LNCaP clone FGC (cell line): ENCODE measurements at places on chromosomes 2 and 18.

DNA sequence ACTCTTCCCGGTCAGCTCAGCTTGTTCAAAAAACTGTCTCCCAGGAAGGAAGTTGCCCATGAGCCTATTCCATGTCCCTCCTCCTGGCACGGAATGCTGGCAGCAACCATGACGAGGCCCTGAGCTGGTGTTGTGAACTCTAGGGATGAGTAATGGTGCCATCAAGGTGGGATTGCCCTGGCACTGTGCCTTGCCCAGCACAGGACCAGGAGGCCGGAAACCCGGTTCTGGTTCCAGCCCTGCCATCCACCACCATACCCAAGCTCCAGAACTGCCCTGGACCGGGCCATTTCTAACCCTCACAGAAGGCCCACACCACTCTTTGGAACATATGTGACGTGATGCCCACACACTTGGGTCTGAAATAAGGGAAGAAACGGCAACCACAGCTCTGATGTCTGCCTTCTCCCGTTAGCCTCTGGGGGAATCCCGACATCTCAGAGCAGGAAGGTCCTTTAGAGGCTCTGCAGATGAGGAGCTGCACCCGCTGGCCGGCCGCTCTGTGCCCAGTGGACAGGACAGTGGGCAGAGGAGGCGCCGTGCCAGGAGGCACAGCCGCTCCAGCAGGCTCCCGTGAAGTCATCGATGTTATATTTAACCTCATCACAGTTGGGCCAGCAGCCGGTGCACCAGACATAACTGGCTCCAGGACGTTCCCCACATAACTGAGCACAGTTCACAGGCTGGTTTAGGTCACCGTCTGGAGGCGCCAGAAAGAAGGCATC, 462.1 kb upstream of the ID2 start:
- no peak for DNase-seq

- no peak for DNase-seq
Measured at GRCh38 chr18:47115205-47115604, 35.1 kb downstream of the HDHD2 start.

GRCh38 chr2:200156166-200156835, 150.2 kb upstream of the SPATS2L start:
- DNase-seq = no peak

GRCh38 chr2:146651361-146651760, 1193.5 kb upstream of the ACVR2A start:
- DNase-seq = no peak

- no peak for DNase-seq
Measured at GRCh38 chr18:48947092-48947491, 3.7 kb downstream of the SMAD7 start.

DNA sequence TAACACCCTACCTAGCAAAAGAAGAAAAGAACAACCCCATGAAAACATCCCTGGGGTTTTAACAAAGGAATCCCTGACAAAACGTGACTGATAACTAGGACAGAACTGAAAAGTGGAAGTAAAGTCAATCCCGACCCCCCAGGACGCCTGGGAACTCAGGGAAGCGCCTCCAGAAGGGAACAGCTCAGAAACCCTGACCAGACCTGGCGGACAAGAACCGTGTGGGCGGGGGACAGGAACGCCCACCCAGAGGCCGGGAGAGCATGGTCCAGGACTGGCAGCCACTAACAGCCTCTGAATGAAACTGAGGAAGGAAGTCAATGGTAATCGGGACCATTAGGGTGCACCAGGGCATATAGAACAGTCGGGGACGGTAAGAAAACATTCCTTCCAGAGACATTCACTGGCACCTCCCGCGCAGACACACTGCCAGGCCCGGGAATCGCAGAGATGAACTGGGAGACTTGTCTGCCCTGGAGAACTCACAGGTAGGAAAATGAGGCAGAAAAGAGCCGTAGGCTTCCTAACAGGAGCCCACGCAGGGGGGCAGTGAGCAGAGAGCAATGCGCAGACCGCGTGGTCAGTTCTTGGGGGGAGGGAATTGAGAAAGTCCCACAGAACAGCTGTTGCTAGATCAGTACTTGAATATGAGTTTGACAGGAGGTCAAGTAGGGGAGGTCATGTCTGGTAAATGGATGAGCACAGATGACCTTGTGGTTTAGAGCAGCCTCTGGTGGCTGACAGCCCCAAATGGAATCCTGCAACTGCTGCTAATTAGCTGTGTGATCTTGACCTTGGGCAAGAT, 1.3 kb upstream of the TBC1D8 start:
- no peak for DNase-seq

DNA sequence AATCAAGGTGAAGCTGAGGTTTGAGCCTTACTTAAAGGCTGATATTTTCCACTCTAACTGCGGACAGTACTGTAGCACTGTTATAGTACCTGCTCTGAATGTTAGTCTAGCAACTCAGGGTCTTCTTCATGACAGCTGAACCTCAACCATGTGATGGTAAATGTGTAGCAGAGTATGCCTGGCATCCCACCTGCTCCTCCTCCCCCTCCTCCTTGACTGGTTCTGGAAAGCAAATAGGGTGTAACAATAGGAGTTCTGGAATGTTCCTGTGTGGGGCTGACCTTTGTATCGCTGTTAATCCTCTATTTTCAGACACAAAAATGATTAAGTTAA, 447 bp upstream of the CCL20 start:
- no peak for DNase-seq

- DNase-seq = no peak
Measured at GRCh38 chr2:45892425-45892745, 240.9 kb downstream of the PRKCE start.

DNA sequence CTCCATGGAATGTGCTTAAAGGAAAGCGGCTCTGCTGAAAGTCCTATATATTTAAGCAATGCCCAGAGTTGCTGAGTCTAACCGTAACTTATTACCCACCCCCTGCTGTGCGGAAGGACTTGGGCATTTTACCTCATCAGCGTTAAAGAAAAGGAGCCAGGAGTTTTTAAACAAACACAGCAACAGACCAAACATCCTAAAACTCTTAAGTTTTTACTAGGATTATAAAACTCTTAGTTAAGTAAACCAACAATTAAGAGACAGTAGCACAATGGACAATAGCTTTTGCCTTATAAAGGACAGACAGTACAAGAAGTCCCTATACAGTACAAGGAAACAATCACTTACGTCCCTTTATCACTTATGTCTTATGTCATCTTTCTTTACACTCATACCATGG, 90.2 kb downstream of the ZNF521 start:
- peak; percentile 17 for DNase-seq

- no peak for DNase-seq
Measured at GRCh38 chr18:12861637-12862036, 22.4 kb downstream of the PTPN2 start.

GRCh38 chr2:199979398-199979797, 24.0 kb downstream of the MAIP1 start:
- no peak for DNase-seq

- DNase-seq = no peak
Measured at GRCh38 chr2:46306988-46307655, 9.9 kb downstream of the EPAS1 start.

- no peak for DNase-seq
Measured at GRCh38 chr2:216658757-216659156, 25.5 kb downstream of the IGFBP2 start.

GRCh38 chr2:152411154-152411553, 76.2 kb downstream of the FMNL2 start:
- DNase-seq = no peak

DNA sequence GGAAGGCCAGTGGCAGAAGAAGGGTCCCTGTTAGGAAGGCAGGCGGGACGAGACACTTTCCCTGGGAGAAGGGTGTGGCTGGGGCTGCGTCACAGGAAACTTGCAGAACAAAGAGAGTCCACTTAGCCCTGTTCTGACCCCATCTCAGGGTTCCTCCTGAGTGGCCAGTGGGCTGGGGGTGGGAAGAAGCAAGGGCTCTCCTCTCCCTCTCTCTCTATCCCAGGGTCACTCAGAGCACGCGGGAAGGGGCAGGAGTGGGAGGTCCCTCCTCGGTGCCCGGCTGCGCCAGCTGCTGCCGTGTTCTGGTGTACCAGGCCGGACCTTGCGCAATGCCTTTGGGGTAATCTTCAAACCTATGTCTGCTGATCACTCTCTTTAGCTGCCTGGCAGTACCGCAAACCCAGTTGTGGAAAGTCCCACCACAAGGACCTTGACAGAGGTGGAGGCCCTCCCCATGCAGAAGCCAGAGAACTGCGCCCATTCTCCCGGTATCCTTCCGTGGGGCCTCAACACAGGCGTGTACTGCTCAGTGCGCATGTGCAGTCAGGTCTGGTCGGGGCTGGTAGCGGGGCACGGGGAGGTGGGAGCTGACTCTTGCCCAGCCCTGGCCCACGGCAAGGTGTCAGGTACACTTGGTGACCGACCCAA, 47.8 kb upstream of the ST3GAL5 start:
- no peak for DNase-seq

DNA sequence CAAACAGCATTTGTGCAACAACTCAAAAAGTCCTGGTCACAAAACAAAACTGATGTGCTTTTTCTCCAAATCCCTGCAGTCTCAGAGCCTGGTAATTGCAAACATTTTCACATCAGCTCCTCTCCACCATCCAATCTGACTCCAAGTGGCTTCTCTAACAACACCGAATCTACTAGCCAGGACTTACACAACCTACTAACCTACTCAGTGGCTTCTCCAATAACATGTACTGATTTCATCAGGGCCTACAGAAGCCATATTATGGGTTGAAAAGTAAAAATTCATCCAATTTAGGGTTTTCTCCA, 104.3 kb downstream of the COLEC12 start:
- DNase-seq = no peak

GRCh38 chr2:23657371-23657770, 269.6 kb downstream of the ATAD2B start:
- no peak for DNase-seq
